ENCODE measurements at places on chromosomes 4 and X.

DNA sequence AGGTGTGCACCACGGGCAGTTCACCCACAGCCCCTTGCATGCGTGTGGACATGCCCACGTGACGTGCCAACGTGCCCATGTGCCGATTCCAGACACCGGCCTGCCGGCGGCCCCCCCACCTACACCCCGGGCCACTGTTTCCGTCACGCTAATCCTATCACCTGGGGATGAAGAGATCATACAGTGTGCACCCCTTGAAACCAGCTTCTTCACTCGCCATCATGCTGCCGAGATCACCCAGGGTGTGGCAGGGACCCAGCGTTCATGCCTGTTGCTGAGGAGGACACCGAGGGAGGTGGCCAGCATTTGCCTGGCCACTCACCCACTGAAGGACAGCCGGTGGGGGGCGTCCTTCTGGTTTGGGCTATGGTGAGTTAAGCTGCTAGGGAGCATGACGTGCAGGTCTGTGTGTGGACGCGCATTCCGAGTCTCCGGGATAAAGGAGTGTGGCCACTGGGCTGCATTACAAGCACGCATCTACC lies 14.1 kb downstream of the CTBP1 start:
- no peak for DNase-seq

DNA sequence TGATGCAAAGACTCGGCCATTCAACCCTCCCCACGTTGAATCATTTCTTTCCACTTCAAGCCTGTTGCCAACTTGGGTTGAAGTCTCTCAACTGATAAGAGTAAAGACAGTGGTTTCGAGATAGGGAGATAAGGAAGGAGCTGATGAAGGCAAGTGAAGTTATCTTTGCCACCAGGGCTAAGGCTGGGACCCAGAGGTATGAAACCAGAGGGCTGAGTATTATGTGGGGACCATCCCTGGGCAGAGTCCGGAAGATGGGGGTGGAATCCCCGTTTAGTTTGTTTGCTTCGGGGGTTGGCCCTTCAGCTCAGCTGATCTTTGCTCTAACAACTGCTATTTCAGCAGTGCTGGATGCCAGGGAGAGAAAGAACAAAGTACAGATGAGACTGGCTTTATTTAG lies 2.3 kb upstream of the XPNPEP2 start:
- DNase-seq, result no peak

- DNase-seq, result peak; percentile 42
Measured at GRCh38 chr4:173370130-173370476, 651 bp upstream of the SAP30 start.

DNA sequence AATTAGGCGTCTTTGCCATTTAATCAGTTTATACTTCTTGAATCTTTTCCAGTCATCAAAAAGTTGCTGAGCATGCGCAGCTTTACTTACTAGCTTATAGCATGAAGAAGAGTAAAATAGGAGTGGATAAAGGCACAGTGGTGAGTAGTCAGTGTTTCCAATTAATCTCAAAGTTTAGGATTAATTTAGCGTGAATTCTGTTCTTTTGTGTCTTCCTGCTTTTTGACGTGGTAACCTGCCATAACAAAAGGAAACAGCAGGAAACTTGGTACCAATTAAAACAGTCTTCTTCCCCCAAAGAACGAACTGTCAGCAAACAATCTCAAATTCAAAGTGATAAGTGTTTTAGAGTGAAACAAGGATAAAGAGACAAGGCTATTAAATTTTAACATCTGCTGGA lies 61.9 kb downstream of the TET2 start:
- no peak for DNase-seq

DNA sequence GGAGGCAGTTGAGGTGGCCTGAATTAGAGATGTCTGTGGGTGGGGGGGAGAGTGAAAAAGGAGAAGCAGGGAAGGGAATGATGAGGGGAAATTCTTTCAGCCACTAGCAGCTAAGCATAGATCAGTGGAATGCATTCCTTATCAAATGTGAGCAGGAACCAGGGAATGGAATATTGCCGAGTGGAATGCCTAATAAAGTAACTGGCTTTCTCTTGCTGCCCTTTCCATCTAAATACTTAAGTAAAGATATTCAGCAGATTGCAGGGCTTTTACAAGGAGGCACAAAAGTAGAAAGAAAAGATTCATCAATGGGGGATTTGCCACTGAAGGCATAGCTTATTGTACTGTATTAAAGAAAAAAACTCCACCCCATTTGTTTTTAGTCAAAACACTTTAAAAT lies 263.0 kb upstream of the RPS6KA3 start:
- DNase-seq, result no peak

- DNase-seq, result no peak
Measured at GRCh38 chr4:101818362-101818761, 27.8 kb downstream of the BANK1 start.

- no peak for DNase-seq
Measured at GRCh38 chrX:149060921-149061320, 444.2 kb downstream of the IDS start.

DNA sequence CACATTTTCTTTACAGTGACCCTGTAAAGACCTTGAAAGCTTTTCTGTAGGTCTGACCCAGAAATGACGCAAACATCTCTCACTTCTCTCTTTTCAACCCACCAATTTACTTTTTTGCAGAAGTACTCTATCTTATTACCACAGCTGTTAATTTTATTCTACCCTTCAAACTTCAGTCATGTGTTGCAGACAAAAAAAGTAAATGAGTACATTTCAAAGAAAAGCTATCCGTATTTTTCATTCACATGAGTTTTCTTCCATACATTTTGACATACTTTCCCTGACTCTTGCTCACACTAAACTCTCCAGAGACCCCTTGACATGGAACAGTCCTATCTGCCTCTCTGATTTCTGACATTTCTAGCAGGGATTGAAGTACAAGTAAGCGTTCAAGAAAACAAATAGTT lies 51.7 kb downstream of the SLC7A11 start:
- DNase-seq, result no peak

DNA sequence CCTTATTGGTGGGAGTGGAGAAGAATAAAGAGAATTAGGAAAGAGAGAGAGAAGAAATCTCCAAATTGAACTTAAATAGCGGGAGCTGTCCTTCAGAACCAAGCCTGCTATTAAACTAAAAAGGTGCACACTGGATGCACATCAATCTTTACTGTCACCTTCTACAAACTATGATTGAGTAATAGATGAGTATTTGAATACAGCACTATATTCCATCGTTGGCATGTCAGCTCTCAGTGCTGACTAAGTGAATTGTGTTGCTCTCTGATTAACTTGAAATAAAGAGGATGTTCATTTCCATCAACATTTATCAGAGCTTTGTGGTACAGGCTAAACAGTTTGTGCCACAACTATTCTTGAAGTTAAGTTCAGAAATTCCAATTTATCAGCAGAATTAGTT lies 143.7 kb upstream of the PABPC4L start:
- no peak for DNase-seq

GRCh38 chr4:89992744-89993143 lies 98.1 kb downstream of the MMRN1 start:
- DNase-seq, result no peak
